ENCODE measurements at places on chromosomes 16 and 17.

GRCh38 chr17:11589716-11590115 lies 8.6 kb upstream of the DNAH9 start:
- DNase-seq: no peak

- peak; percentile 22 for DNase-seq
Measured at GRCh38 chr17:18981642-18982424, 22.7 kb downstream of the FAM83G start.

GRCh38 chr16:11876306-11876705 lies 25.0 kb upstream of the RSL1D1 start:
- DNase-seq: no peak

DNA sequence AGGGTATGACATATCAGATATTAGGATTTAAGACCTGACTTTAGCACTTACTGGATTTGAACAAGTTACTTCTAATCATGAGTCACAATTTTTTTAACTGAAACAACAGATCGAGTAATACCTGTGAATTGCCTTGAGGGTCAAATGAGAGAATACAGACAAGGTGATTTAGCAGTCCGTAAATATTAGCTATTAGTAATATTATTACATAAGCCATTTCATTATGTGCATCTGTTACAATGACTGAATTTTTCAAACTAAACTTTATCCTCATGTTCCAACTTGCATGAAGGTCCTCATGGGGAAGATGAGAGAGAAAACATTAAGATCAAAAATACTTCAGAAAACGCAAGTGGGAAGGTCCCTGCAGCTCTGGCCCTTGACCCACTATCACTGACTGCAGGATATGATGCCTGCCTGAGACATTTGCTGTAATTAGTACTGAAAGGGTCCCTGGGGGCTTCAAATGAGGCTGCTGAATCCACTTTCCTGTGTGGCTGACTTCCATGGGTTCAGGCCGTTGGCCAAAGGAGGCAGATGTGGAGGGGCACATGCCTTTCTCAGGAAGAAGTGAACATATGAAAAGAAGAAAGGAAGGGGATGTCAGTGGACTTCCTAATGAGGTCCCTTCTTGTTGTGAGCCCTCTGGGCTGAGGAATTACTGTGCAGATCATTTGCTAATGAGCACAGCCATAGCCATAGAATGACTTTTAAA lies 441.7 kb downstream of the CDH11 start:
- DNase-seq: no peak

DNA sequence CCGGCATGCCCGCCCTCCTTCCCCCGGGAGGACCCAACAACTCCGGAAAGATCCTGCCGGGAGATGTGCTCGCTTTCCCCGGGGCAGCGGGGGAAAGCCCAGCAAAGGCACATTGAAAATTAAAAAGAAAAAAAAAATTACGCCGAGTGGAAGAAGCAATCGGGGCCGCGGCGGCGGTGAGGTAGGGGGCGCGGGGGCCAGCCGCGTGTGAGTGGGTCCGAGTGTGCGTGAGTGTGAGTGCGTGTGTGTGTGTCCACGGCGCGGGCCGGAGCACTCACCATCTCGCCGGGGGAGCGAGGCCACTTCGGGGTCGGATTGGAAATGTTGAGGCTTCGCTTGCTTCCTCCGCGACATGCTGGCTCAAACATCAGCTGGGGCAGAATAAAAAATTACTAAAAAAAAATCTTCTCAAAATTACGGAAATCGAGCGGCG lies at the start of gene SALL1:
Gene SALL1 (minus strand): TSS at position 383 of the 433 bp plus-strand sequence. CDS start 29 bp downstream, at position 354.
- DNase-seq: no peak

- DNase-seq: no peak
Measured at GRCh38 chr17:41549596-41550039, 21.5 kb upstream of the KRT19 start.

DNA sequence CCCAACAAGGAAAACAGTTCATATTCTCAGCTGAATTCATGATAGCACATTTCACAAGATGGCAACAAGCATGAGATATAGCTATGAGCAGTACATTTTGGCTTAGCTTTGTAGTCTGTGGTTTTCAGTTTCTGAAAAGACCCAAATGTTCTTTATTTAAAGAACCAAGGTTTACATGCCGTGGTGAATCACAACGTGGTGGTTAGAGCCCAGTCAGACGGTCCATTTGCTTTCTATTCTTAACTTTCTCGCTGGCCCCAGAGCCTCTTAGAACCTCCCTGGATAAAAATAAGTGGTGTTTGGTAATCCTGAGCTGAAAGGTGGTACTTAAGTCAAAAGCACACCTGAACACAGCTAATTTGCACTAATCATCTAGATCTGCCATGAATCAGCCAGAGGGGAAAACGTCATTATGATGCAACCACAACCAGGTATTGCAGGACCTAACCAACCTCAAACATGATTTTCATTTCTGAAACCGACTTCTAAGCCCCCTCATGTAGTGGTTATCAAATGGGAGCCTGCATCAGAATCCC lies 18.6 kb upstream of the HAPSTR1 start:
- no peak for DNase-seq

- no peak for DNase-seq
Measured at GRCh38 chr16:69419956-69420355, 4.5 kb upstream of the CYB5B start.

DNA sequence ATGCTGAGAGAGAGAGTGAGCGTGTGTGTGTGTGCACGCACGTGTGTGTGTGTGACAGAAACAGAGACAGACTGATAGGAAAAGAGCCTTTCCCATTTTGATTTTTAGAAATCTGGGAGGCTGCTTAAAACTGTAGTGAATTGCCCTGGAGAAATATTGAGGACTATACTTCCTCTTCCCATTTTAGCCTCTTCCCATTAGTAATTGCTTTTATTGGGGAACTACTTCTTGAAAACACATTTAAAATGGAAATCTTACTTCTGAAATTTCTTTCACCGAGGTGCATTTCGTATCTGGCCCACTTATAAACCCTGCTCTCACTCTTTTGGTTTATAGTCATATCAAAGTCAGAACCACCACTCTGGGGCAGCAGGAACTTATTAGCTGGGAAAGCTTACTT lies 47.1 kb downstream of the NUP93 start:
- peak; percentile 28 for DNase-seq

DNA sequence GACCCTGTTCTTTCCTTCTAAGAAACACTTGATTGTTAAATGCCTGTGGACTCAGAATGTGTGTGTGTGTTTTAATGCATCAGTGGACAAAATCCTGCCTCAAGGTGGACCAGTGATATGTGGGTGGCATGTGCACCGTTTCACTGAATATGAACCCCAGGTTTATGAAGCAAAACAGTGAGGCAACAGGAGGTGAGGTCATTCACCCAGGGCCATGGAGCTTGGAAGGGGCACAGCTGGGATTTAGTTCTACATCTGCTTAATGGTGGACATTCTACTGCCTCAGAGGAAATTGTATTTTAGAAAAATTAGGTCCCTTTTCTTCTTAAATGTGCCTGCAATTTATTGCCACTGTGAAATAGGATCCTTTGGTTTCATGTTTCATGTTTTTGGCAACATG lies 549.5 kb upstream of the EEF2KMT start:
- no peak for DNase-seq

DNA sequence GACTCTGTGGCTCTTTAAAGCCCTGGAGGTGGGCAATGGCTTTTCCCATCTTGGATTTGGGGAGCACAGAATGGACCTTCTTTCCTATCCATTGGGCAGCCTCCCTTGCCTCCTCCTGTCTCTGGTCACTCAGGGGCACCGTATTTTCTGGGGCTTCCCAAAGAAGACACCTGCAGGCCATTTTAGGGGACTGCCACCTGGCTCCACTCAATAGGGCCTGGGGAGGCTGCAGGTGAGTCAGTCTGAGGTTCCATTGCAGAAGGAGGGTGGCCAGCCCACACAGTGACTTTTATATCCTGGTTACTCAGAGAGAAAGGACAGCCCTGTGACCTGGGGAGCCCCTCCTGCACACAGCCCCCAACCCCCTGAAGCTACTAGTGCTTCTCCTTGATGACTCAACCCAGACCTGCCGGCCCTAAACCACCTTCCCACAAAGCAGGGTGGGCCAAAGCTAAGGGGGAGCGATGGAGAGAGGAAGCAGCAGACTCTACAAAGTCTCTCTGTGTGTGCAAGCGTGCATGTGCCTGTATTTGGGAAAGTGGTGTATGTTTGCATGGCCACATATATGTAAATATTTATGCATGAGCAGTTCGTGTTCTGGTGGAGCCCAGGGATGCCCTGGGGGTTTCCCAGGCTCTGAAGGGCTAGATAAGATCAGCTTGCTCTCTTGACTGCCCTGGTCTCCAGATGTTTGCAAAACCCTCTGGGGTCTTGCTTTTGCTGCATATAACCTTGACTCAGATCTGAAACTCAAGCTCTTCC lies 5.0 kb downstream of the CX3CL1 start:
- DNase-seq: peak; percentile 45

- DNase-seq: no peak
Measured at GRCh38 chr17:77854083-77854758, 104.3 kb upstream of the TNRC6C start.

DNA sequence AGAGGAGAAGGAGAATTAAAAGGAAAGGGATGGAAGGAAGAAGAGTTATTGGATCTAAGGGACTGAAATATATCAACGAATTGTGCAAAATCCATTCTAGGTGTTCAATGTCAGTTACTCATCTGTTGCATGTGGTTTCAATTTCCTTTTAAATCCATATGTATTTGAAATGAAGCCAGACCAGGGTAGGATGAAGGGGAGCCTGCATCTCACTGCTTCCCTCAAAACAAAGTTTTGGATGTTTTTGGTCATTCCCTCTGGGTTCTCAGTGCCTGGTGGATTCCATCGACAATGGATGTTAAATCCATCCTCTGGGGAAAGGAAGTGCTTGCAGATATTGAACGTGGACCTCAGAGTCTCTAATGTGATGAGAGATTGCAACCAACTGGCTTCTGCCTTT lies 103.5 kb upstream of the XYLT1 start:
- DNase-seq: no peak

- DNase-seq: no peak
Measured at GRCh38 chr16:9706217-9706836, 475.9 kb downstream of the GRIN2A start.

- peak; percentile 14 for DNase-seq
Measured at GRCh38 chr16:71242036-71242435, 11.5 kb upstream of the HYDIN start.

DNA sequence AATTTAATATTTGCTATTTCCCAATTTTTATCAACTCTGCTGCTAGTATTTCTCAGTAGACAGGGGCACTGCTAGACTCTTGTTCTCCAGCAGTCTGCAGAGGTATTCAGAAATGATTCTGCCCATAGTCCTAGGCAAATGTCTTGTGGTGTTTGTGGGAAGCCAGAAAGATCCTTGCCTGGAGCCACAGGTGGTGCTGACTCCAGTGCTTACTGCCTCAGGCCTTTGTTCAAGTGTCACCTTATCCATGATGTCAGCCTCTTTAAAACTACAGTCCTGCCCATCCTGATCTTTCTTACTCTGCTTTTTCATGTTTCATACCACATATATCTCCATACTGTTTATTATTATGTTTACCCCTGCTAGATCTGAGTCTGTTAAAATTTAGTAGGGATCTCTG lies 26.5 kb downstream of the ZSWIM7 start:
- no peak for DNase-seq

DNA sequence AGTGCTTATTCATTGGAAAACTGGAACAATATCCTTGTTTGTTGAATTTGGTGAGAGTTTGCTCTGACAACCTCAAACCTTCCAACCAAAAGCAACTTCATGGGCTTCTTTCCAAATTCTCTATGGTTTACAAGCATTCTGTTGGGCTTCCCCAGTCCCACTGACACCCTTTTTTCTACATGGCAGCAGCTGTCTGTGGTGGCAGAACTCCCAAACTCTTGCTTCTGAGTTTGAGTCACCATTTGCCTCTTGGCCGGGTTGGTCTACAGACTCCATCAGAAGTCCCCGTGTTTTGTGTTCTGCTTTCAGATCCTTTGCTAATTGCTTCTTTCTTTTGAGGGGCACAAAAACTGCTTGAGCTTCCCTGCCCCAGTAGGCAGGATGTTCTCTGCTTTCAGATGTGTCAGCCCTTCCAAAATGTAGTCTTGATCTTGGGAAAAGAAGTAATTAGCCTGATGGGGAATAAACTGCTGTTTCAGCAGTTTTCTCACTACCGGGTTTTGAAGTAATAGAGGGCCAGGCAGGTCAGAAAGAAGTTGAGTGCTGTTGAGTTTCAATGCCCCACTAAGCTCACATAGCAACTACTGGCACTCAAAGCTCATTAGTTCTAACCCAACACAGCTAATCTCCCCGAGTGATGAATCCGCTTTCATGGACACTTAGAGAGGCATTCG lies 80.7 kb downstream of the HS3ST3A1 start:
- DNase-seq: no peak

- DNase-seq: no peak
Measured at GRCh38 chr17:65403626-65404025, 157.8 kb downstream of the AXIN2 start.

DNA sequence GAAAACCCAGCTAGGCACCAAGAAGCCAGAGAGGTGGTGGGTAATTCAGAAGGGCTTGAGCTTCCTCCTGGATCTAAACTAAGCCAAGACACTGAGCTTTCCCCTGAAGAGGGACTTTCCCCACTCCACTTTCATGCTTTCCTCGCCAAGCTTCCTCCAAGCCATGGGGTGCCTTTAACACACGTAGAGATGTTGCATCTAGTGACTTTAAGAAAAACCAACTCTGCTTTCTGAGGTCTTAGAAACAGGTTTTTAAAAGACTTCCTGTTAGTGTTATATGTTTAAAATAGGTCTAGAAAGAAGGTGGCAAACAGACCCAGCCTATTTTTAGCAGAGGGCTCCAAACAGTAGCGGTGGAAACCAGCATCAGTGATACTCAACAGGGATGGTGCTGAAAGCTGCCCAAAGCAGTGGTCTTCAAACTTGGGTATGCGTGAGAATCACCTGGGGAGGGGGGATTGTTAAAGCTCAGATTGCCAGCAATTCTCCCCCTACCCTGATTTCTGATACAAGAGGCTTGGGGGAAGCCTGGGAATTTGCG lies 585.6 kb downstream of the CDH13 start:
- DNase-seq: no peak

DNA sequence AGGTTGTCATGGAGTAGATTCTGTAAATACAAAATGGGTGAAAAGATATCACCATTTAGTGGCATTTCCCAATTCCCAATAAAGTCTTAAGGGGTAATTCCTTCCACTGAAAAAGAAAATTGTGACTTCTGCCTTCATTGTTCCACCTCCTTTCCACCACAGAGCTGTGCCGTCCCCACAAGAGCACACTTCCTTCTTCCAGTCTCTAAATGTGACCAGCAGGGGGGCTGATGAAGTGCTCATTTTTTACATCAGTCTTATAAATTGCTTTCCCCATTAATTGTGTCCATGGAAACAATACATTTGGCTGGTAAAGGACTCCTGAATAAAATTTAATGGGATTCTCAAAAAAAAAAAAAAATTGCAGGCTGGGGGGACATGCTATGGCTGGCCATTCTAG lies 260.8 kb upstream of the PSMD7 start:
- DNase-seq: peak; percentile 12

- no peak for DNase-seq
Measured at GRCh38 chr17:72362376-72363088, 241.7 kb downstream of the SOX9 start.

DNA sequence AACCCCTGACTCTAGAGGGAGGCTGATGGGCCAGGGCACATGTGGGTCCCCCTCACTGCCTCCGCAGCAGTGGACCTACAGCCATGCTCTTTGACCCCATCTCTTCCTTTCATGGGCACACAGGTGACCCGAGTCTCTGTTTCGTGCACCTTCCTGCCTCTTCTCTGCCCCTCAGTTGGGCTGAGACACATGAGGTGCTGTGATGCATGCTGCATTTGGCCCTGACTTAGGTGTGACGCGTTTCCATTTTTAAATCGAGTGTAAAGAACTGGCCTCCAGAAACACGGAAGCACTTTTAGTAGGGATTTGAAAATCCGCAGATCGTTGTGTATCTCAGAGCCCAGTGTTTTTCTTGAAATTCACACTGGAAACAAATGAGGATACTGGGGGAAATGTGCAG lies 24.6 kb downstream of the C16orf90 start:
- no peak for DNase-seq

GRCh38 chr16:54346041-54346440 lies 59.5 kb upstream of the IRX3 start:
- no peak for DNase-seq
